ENCODE measurements at places on chromosomes 13 and 19.

DNA sequence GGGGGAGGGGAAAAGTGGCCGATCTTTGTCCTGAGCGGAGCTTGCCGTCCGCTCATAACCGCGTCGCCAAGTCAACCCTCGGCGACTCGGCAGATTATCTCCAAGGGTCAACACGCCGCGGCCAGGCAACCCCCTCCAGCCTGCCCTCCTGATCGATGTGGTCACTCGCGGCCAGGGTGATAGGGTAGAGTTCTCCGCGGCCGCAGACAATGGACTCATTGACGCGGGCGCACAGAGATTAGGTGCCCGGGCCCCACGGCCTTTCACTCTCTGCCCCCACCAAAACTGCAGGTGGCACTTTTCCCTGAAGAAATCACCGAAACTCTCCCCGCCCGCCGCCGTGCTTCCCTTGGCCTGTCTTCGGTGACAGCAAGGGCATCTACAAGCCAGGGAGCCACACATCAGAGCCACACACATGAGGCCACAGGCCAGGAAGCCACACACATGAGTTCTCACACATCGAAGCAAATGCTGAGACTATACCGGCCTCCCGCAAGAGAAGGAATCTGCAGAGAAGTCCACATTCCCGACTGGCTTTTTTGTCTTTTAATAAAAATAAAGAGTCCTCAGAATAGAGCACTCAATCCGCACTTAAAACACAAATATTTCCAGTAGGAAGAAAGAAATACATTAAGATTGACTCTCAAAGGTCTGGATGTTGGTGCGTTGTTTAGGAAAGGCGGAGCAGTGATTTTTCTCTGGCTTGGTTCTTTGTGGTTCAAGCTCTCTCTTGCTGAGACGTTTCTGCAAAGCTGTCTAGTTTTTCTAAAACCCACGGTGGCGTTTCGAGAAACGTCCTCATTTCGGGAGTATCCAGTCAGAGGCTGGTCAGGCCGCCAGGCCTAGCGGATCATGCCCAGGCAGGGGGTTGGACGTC lies 1.5 kb upstream of the PDX1 start:
- DNase-seq, result no peak

- no peak for DNase-seq
Observed at GRCh38 chr13:111327730-111328573, 7.5 kb downstream of the TEX29 start.

DNA sequence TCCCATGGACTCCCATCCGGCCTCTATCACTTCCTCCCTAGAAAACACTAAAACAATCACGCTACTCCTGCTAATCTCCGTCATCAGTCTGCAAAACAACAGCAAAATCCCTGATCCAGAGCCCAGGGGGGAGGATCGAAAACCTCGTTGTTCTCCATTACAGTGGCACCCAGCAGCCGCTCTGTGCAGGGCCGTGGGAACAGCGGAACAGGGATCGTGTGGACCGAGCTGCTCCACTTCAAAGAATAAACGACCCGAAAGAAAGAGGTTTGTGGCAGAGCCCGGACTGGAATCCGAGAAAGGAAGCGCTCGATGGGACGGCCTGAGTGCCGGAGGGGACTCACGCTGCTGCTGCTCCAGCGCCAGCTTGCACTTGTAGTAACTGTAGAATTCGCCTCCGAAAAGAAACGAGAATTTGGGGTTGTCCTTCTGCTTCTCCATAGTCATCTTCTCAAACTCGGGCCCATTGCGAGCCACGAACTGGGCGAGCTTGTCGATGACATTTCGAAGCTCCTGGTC lies 652 bp downstream of the CHERP start:
- DNase-seq, result peak; percentile 14

- no peak for DNase-seq
Observed at GRCh38 chr13:55977436-55977835, 1163.3 kb upstream of the PRR20A start.

DNA sequence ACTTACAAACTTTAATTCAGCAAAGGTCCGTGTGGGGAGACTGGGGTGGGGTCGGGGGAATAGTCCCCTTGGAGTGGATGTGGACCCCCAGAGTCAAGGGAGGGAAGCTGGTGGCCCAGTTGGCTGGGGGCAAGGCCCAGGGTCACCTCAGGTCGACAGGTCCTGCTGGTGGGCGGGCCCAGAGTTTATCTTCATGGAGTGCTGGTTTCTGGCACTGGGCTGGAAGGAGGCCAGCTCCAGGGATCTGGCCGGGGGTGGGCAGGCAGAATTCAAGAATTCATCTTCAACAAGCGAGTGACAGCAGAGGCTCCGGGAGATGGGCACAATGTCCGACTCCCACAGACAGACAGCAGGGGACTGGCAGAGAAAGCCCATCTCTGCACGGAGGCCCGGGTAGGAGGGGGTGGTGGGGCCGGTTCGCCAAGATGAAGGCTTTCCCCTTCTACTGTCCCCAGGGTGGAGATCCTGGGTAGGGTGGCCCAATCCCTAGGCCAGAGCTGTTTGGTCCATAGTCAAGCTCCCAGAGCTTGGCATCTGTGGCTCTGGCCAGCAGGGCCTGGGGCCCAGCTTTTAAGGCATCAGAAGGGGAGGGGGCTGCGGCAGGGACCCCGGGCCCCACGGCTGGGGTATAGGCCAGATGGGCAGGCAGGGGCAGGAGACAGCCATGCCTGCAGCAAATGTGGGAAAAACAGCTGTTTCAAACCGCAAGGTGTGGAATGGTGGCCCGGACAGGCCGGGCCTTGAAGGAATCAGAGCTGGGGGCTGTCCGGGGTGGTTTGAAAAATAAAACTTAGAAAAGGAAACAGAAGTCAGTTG lies 622 bp upstream of the FDX2 start:
- no peak for DNase-seq

Data from CD4-positive, alpha-beta T cell treated with Interleukin-1 beta for 1 hour (primary cell).